ENCODE measurements at places on chromosomes 3 and 15. TPM values are rescaled to one million over a fixed set of nuclear protein-coding genes. Genes with fewer than 3 reads are reported as not detected.

IL17RB gene
- total RNA-seq, result 5.6 TPM

AGBL1 gene
- total RNA-seq, result not detected

LMAN1L gene
- total RNA-seq, result not detected

CPLX3 gene
- 0.09 TPM for total RNA-seq

C3orf49 gene
- total RNA-seq, result not detected

SAMD7 gene
- total RNA-seq, result not detected

DNAH12 gene
- total RNA-seq, result not detected

GP5 gene
- 0.16 TPM for total RNA-seq

DENND4A gene
- 5.7 TPM for total RNA-seq

MYO5A gene
- total RNA-seq, result 33.3 TPM

SLC2A2 gene
- not detected for total RNA-seq

RLBP1 gene
- not detected for total RNA-seq

IL12A gene
- 0.69 TPM for total RNA-seq

ZNF80 gene
- not detected for total RNA-seq

All from WTC11 (cell line).